ENCODE measurements at places on chromosomes 7 and 10. TPM values are rescaled to one million over a fixed set of nuclear protein-coding genes. Genes with fewer than 3 reads are reported as not detected.
A peak's percentile ranks its signal among the peaks of the same experiment; 100 is the strongest.

GRCh38 chr7:823649-824048, 8.6 kb upstream of the SUN1 start:
- H3K27ac ChIP-seq = no peak overlapping the region
- no peaks in the 10 kb centered on the region for H3K27me3 ChIP-seq
- no peaks in the 10 kb centered on the region for H3K36me3 ChIP-seq
- no peak for DNase-seq
- H3K4me1 ChIP-seq = peaks cover 3% of the 10 kb centered on the region

DNA sequence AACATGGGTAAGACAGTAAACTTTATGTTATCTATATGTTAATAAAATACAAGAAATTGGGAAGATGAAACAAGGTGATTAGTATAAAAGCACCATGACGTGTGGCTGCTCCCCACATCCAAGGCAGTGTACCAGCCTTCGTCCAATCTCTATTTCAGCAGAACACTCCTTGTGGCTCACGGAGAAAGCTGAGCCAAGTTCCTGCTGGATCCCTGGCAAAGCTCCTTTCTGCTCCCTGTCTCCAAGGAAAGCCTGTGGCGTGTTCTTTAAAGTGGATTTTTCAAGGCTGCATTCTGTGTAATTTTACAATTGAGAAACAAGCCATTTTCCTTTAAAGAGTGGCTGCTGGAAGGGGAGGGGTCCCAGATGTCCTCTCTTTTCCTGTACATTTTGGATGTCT, 467.3 kb downstream of the PTPRN2 start:
- no peaks in the 10 kb centered on the region for H3K36me3 ChIP-seq
- H3K27me3 ChIP-seq = no peaks in the 10 kb centered on the region
- DNase-seq = no peak
- H3K4me1 ChIP-seq = no peaks in the 10 kb centered on the region
- no peak overlapping the region for H3K27ac ChIP-seq
- H3K4me3 ChIP-seq = no peak overlapping the region

DNA sequence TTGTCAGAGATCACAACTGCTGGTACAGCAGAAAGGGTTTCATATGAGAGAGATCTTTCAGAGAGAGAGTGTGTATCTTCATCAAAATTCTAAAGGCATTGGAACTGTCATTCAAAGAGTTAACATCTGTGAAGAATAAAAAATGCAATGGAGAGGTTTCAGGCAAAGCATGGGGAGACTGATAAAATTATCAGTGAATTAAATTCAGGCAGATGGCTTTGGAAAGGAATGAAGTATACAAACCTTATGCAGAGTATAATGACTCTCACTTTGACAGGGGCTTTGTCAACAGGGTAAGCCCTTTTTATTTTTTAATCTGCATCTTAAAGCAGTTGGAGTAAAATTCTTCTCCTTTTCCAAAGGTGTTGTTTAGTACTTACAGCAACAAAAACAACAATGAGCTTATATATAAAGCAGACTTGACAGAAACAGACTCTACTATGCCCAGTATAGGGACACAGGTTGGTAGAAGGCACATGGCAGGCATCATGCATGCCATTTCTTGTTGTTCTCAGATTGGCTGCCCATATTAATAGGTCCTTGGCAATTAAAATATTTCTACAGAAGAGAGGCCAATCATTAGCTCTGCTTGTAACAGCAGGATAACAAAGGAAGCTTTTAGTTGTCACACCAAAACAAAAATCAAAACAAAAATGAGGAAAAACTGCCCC, 54.9 kb upstream of the NXPH1 start:
- DNase-seq = no peak
- no peaks in the 10 kb centered on the region for H3K27me3 ChIP-seq
- no peak overlapping the region for H3K27ac ChIP-seq

DNA sequence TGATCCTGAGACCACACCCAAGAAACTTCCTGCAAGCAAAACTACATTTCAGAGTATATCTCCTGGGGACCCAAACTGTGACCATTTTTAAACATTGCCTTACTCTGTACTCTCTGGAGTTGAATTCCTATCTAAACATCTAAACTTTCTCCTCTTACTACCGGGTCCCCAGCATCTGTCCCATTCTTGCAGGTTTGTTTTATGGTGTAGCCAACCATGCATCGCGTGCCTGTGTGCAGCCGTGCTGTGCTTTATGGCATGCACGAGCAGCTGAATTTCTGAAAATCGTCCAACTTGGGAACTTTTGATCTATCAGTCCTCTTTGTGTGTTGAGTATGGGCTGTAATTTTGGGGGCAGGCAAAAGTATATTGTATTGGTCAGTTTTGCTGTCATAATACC, 423.8 kb upstream of the DPP6 start:
- no peaks in the 10 kb centered on the region for H3K36me3 ChIP-seq
- no peak for DNase-seq
- H3K4me1 ChIP-seq = no peaks in the 10 kb centered on the region
- no peaks in the 10 kb centered on the region for H3K27me3 ChIP-seq
- no peak overlapping the region for H3K4me3 ChIP-seq
- no peak overlapping the region for H3K27ac ChIP-seq

- peak; percentile 39 for DNase-seq
- no peaks in the 10 kb centered on the region for H3K36me3 ChIP-seq
- no peak overlapping the region for H3K27ac ChIP-seq
- H3K4me3 ChIP-seq = no peak overlapping the region
- peaks cover 8% of the 10 kb centered on the region for H3K4me1 ChIP-seq
- H3K27me3 ChIP-seq = no peaks in the 10 kb centered on the region
Measured at GRCh38 chr10:120600871-120601649, 144.0 kb downstream of the PLPP4 start.

DNA sequence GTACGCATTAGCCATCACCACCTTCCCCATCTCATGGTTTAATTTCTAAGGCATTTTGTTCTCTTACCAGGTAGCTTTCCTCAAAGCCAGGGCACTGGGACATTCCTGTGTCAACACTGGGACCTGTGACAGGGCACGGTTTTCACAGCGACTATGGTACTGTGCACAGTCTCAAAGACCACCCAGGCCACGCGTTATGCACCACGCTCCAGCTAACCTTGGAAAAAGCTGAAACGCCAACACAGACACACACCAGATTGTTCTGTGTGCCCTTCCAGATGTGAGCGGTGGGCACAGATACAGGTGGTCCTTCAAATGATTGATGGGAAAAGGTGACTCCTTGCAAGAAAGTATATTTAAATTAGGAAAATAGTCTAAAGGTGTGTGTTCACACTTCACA, 337.3 kb downstream of the WDR37 start:
- H3K4me1 ChIP-seq = no peaks in the 10 kb centered on the region
- no peak overlapping the region for H3K4me3 ChIP-seq
- H3K27me3 ChIP-seq = no peaks in the 10 kb centered on the region

DNA sequence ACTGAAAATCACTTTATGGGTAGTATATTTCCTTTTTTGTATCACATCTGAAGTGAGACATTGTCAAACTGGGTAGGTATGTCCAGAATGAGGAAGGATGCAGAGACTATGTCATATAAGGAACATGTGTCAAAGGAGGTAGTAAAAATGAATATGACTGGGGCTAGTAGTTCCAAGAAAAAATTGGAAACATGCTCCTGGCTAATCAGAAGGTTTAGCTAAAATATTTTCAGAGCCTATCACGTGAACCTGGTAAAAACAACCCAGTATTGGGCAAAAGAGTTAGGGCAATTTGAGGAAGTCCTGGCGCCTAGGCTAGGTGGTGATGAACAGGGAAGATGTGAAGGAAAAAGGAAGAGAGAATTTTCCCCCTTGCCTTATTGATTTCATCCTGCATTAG, 26.4 kb downstream of the ENTPD1 start:
- no peaks in the 10 kb centered on the region for H3K27me3 ChIP-seq
- H3K4me3 ChIP-seq = no peak overlapping the region
- H3K4me1 ChIP-seq = no peaks in the 10 kb centered on the region
- no peaks in the 10 kb centered on the region for H3K36me3 ChIP-seq

DNA sequence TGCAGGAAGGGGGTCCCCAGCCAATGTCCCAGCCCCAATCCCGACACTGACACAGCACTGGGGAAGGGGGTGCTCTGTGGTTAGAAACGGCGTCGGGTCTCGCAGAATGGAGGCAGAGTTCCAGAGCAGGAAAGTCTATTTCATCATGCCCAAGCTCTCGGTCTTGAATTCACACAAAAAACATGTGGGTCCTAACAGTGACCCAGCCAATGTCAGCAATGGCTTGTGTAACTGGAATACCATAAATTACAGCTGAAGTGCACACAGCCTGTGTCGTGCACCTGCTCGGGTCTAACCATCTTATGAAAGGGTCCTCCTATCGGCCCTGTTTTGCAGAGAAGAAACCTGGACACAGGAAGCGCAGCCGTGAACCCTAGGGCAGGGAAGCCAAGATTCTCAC, 324.1 kb downstream of the ADARB2 start:
- DNase-seq = no peak
- no peaks in the 10 kb centered on the region for H3K36me3 ChIP-seq
- no peaks in the 10 kb centered on the region for H3K27me3 ChIP-seq
- no peak overlapping the region for H3K27ac ChIP-seq
- H3K4me1 ChIP-seq = no peaks in the 10 kb centered on the region

DNA sequence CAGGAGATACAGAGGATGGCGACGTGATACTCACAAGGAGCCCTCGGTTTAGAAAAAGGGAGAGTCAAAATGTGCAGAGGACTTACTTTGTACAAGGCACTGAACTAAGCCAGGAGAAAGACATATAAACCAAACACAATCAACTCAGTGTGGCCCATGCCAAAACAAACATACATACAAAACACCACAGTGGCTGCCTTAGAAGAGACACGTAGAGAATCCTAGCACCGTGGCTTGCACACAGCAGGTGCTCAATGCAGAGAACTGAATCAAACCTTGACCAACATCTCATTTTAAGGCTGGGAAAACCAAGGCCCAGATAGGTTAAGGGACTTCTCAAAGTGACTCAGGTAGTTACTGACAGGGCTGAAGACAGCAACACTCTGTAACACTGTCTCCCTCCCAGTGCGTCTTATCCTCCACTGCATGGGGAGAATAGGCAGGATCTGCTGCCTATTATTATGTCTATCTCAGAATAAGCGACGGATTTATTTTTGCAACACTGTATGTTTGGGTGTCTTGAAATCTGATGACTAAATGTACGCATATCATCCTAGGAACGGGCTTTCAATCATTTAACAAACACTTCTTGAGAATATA, 11.0 kb downstream of the SORBS1 start:
- DNase-seq = no peak
- no peak overlapping the region for H3K4me3 ChIP-seq
- H3K4me1 ChIP-seq = peaks cover 2% of the 10 kb centered on the region

DNA sequence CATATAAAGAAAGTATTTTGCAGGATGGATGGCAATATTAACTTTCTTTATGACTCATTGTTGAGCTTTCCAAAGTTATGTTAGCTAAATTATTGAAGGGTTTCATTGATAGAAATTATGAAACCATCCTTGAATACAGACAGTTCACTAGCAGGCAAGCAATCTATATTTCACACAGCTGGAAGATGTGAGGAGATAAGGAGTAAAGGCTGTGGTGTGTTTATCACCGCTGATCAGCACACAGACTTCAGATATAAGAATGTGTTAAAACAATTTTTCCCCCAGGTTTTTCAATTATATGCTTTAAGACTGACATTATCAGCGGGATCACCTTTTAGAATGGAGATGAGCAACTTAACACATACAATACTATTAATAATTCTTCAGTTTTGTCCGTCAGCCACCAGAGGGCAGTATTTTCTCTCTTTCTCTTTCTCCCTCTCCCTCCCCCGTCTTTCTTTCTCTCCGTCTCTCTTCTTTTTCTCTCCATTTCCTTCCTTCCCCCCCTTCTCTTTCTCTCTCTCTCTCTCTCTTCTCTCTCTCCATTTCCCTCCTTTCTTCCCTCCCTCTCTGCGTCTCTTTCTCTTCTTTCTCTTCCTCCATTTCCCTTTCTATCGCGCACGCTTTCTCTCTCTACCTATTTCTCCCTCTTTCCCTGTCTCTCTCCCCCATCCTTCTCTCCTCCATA, 62.9 kb upstream of the FAM171A1 start:
- H3K4me3 ChIP-seq = no peak overlapping the region
- H3K27ac ChIP-seq = no peak overlapping the region
- no peak for DNase-seq
- H3K4me1 ChIP-seq = no peaks in the 10 kb centered on the region

DNA sequence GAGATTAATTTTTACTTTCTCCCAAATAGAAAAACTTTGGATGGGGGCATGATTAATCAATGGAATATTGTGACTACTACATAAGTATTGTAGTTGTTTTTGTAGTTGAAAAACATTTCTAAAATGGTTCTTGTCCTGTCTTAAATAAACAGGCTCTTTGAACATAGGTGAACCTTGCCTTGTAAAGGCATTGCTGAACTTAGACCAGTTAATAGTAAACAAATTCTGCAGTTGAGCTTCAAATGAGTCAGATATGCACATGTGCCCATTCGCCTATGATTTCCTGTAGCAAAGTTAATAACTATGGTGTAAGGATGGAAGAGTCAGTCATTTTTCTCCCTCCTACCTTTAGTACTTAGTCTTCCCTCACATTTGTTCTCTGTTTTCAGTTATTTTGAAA, 22.6 kb downstream of the CUTC start:
- H3K36me3 ChIP-seq = peaks cover 25% of the 10 kb centered on the region
- DNase-seq = no peak
- H3K4me3 ChIP-seq = no peak overlapping the region
- H3K27me3 ChIP-seq = no peaks in the 10 kb centered on the region
- H3K4me1 ChIP-seq = no peaks in the 10 kb centered on the region

GRCh38 chr7:137231167-137231566, 112.4 kb downstream of the PTN start:
- H3K4me1 ChIP-seq = no peaks in the 10 kb centered on the region
- no peaks in the 10 kb centered on the region for H3K27me3 ChIP-seq
- H3K36me3 ChIP-seq = no peaks in the 10 kb centered on the region
- DNase-seq = no peak
- H3K27ac ChIP-seq = no peak overlapping the region

GRCh38 chr7:81604075-81604807, 165.6 kb downstream of the HGF start:
- H3K27ac ChIP-seq = no peak overlapping the region
- H3K4me3 ChIP-seq = no peak overlapping the region
- no peaks in the 10 kb centered on the region for H3K4me1 ChIP-seq
- no peaks in the 10 kb centered on the region for H3K27me3 ChIP-seq

DNA sequence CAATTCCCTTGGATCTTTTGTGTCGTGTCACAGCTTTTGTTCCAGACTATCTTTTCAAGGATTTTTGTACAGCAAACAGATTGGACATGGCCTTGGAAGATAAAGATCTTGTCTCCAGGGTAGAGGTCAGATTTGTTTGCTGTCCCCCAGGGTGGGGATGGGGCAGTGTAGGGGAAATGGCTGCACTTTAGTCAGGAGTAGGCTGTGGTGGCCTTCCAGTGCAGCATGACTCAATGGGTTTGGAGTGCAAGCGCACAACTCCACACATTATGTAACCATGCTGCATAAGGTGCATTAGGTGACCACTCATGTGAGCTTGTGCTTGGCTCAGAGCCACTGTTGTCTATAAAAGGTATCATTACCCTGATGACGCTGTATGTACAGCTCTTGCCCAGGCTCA, 23.9 kb upstream of the ADAMTS14 start:
- no peaks in the 10 kb centered on the region for H3K36me3 ChIP-seq
- DNase-seq = no peak
- no peak overlapping the region for H3K4me3 ChIP-seq
- no peaks in the 10 kb centered on the region for H3K27me3 ChIP-seq
- no peaks in the 10 kb centered on the region for H3K4me1 ChIP-seq

The PSD gene
- 5.6 TPM for total RNA-seq

The PNLIPRP3 gene
- total RNA-seq = not detected

The GJC3 gene
- total RNA-seq = 3.0 TPM

The AKR1D1 gene
- total RNA-seq = not detected

The TFEC gene
- total RNA-seq = not detected

The GDF2 gene
- not detected for total RNA-seq

The CALHM3 gene
- total RNA-seq = 0.17 TPM

The CCDC3 gene
- 3.8 TPM for total RNA-seq

The ARPC1B gene
- total RNA-seq = 61.8 TPM
